ENCODE measurements at places on chromosomes 3 and 15. TPM values are rescaled to one million over a fixed set of nuclear protein-coding genes. Genes with fewer than 3 reads are reported as not detected.

DNAH1 gene
- total RNA-seq = 1.9 TPM

PIERCE2 gene
- total RNA-seq = 1.4 TPM

CELF6 gene
- total RNA-seq = 0.21 TPM

TMOD3 gene
- 99.5 TPM for total RNA-seq

PSMD6 gene
- total RNA-seq = 98.6 TPM

AP2M1 gene
- 294 TPM for total RNA-seq

IL17RE gene
- total RNA-seq = 1.4 TPM

HGD gene
- 0.28 TPM for total RNA-seq

CACNA2D2 gene
- total RNA-seq = not detected

PAQR5 gene
- 0.68 TPM for total RNA-seq

AP4E1 gene
- 20.4 TPM for total RNA-seq

CRYGS gene
- 1.2 TPM for total RNA-seq

NR2E3 gene
- 0.14 TPM for total RNA-seq

TMCO5A gene
- not detected for total RNA-seq

SNTN gene
- total RNA-seq = not detected

GOLGA8O gene
- total RNA-seq = not detected

TMEM45A gene
- 8.5 TPM for total RNA-seq

CKMT1B gene
- total RNA-seq = 69.5 TPM

FGF12 gene
- total RNA-seq = 0.14 TPM

GABRR3 gene
- not detected for total RNA-seq

GOLGA6B gene
- total RNA-seq = not detected

SNX4 gene
- total RNA-seq = 22.0 TPM

RLBP1 gene
- total RNA-seq = 0.28 TPM

RTP3 gene
- total RNA-seq = not detected

TRANK1 gene
- 18.7 TPM for total RNA-seq

ANKRD34C gene
- total RNA-seq = not detected

EFHB gene
- total RNA-seq = under 0.01 TPM

P2RY14 gene
- total RNA-seq = not detected

CMTM7 gene
- total RNA-seq = 5.1 TPM

FBXO40 gene
- total RNA-seq = not detected

RAD51 gene
- 0.28 TPM for total RNA-seq

PIF1 gene
- 0.28 TPM for total RNA-seq

ALS2CL gene
- 81.4 TPM for total RNA-seq

TEX55 gene
- total RNA-seq = not detected

SCN11A gene
- under 0.01 TPM for total RNA-seq

GOLGA8T gene
- not detected for total RNA-seq

C3orf22 gene
- not detected for total RNA-seq

LRRN1 gene
- total RNA-seq = under 0.01 TPM

PLA2G4D gene
- total RNA-seq = 0.07 TPM

SPRED1 gene
- total RNA-seq = 22.6 TPM

PIGZ gene
- total RNA-seq = 0.34 TPM

Measured in nasal cavity respiratory epithelium epithelial cell of viscerocranial mucosa (primary cell).